ENCODE measurements at places on chromosomes 12 and 14.

GRCh38 chr14:91294153-91294552, 49.6 kb upstream of the GPR68 start:
- DNase-seq = no peak

DNA sequence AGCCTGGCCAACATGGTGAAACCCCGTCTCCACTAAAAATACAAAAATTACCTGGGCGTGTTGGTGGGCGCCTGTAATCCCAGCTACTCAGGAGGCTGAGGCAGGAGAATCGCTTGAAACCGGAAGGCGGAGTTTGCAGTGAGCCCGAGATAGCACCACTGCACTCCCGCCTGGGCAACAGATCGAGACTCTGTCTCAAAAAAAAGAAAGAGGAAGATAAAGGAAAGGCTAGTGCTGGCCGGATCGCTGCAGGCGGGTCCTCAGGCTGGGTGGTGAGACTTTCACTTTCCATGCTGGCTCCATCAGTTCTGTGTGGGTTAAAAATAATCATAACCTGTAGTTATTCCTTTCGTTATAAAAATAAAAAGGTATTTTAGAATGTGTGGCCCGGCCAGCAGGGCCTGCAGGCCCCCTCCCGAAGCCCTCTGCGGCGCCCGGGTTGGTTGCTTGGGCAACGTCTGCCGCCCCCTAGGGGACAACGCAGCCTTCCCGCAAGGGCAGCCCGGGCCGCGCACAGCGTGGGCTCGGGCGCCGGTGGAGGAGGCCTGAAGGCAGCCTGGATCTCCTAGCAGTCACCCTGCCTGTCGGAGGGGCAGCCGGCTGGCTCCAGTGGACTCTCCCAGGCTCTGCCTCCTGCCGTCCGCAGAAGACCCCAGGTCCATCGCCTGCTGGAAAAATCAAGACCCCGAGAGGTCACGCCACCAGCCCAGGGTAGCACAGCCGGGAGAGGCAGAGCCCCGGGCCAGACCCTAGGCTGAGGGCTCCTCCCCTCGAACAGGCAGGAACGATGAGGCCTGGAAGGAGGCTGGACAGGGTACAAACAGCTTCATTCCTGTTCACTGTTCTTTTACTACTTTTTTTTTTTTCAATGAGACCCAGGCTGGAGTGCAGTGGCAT, 5.0 kb upstream of the SLC25A47 start:
- DNase-seq = peak; percentile 61

GRCh38 chr12:46560874-46561273, 188.3 kb upstream of the SLC38A2 start:
- DNase-seq = peak; percentile 24

- DNase-seq = peak; percentile 25
Observed at GRCh38 chr12:90939382-90939781, 15.6 kb downstream of the CCER1 start.

DNA sequence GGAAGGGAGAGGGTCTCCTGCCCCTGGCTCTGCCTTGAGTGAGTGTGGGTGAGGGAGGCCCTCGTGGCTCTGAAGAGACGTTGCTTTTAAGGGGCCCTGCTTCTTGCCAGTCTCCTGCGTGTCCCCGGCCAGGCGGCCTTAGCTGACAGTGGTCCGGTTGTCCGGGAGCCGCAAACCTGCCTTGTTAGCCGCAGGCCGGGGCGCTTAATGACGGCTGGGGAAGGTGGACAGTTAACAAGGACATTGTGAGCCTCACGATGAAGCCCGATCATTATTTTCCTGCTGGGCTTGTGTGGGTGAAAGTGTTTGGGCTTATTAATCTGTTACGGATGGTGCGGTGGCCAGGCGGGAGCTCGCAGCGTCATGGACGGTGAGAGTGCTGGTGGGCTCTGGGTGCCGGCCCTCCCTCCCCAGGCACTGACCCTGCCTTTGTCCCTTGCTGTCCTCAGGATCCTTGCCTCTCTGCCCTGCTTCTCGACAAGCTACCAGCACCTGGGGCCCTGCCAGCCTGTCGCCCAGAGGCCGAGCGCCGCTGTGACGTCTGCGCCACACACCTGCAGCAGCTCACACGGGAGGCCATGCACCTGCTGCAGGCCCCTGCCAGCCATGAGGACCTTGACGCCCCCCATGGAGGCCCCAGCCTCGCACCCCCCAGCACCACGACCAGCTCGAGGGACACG, 13.3 kb downstream of the KIF26A start:
- no peak for DNase-seq

GRCh38 chr12:54220567-54220966, 31.8 kb upstream of the SMUG1 start:
- DNase-seq = no peak

GRCh38 chr14:55241673-55242072, 29.5 kb upstream of the FBXO34 start:
- no peak for DNase-seq

- DNase-seq = peak; percentile 84
Observed at GRCh38 chr12:121717041-121717699, 4.6 kb downstream of the TMEM120B start.

- no peak for DNase-seq
Observed at GRCh38 chr12:84964048-84964447, 51.4 kb upstream of the SLC6A15 start.

DNA sequence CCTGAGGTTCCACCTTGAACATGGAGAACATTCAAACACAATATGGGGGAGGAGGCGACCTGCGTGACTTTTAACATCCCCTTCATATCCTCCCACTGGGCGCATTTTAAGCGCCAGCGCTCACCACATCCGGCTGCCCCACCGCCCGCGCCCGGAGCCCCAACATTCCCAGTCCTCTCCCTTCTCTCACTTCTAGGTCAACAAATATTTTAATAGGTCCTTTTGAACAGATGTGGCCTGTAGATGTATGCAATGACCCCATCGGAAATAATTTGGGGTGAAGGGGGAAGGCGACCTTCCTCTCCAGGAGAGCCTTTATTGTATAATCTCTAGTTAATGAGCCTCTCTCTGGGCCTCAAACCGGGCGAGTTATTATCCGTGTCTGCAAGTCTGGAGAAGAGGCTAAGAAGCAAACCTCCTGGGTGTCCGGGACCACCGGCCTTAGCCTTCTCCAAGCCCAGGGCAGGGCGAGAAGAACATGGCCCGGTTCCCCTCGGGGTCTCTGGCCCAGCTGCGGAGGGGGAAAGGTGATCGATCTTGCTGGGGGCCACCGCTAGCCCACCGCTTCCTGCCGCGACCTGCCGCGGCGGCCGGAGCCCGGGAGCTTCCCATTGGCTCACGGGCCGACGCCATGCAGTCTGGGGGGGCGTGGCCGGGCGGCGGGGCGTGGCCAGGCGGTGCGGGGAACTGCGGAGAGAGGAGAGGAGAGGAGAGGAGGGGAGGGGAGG, 83.2 kb upstream of the HMGA2 start:
- DNase-seq = peak; percentile 71

- no peak for DNase-seq
Observed at GRCh38 chr12:27931390-27931789, 41.1 kb downstream of the PTHLH start.

- DNase-seq = no peak
Observed at GRCh38 chr12:52005903-52006703, 643 bp upstream of the TAMALIN start.

- DNase-seq = no peak
Observed at GRCh38 chr12:57751432-57751787, 700 bp downstream of the CDK4 start.

GRCh38 chr12:112362310-112362709, 19.9 kb downstream of the HECTD4 start:
- no peak for DNase-seq

DNA sequence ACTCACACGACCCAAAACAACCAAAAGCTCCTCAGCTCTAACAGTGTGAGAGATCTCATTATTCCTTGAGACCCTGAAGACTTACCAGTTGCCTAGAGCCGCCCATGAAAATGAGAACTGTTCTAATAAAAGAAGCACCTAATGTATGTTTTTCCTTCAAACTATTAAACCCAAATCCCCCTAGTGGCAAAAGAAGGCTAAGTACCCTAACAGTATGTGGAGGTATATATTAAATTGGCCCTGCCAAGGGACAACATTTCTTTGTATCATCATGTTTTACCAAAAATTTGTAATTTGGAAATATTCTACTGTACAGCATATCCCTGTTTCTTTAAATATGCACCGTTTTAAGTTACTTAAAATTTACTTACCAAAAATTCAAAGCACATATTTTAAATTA, 38.0 kb upstream of the PPFIA2 start:
- DNase-seq = no peak

DNA sequence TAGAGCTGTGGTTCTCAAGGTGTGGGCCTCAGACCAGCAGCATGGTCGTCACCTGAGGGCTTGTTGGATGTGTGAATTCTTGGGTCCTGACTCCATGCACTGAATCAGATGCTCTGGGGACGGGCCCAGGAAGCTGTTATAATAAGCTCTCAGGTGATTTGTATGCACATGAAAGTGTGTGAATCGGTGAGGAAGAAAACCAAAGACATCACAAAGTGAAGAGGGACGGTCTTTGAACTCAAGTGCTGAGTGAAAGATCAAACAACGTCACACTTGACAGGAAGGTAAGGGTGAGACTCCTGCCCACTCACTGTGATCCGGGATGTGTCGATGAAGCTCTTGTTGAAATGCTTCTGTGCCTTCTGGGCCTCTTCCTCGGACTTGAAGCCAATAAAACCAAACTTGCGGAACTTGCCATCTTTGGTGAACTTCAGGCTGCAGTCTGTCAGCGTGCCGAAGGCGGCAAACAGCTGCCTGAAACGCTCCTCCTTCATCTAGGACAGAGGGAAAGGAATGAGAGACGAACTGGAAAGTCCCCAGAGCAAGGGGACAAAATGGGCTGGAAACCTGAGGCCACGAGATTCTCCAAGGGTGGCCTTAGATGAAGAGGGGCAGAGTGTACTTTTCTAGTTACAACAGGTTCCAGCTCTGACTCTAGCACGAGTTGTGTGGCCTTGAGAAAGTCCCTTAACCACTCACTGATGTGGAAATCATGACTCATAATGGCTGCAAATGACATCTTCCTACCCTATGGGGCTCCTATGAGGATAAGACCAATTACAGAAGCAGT, 4.0 kb downstream of the RBM19 start:
- DNase-seq = peak; percentile 37

- DNase-seq = no peak
Observed at GRCh38 chr12:116368196-116369194, 91.0 kb upstream of the MED13L start.

DNA sequence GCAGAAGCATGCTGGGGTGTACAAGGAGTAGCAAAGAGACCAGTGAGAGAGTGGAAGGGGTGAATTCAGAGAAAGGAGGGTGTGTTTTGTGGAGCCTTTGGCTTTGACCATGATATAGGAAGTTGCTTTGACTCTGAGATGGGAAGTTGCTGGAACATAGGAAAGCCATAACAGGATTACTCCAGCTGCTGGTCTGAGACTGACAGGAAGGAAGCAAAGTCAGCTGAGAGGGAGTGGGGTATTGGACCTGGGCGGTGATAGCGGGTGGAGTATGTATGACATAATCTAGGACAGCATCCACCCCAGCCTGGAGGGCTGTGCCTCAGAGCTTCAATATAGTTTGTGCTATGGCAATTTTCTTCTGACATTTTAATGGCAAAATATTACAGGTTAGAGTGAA, 324.4 kb downstream of the PDZRN4 start:
- no peak for DNase-seq

- DNase-seq = peak; percentile 73
Observed at GRCh38 chr12:51973560-51973959, 22.1 kb downstream of the ACVR1B start.

DNA sequence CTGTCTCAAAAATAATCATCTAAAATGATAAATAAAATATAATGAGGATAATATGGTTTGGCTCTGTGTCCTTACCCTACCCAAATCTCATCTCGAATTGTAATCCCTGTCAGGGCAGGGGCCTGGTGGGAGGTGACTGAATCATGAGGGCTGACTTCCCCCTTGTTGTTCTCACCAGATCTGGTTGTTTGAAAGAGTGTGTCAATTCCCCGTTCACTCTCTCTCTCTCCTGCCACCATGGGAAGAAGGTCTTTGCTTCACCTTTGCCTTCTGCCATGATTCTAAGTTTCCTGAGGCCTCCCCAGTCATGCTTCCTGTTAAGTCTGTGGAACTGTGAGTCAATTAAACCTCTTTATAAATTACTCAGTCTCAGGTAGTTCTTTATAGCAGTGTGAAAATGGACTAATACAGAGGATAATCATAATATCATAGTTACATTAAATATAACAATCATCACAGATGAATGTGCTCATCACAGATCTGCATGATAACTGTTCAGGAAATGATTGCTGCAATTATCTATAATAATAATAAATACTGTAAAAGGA, 12.6 kb downstream of the EFCAB11 start:
- DNase-seq = no peak

- DNase-seq = peak; percentile 67
Observed at GRCh38 chr12:52037248-52037861, 13.9 kb upstream of the NR4A1 start.

DNA sequence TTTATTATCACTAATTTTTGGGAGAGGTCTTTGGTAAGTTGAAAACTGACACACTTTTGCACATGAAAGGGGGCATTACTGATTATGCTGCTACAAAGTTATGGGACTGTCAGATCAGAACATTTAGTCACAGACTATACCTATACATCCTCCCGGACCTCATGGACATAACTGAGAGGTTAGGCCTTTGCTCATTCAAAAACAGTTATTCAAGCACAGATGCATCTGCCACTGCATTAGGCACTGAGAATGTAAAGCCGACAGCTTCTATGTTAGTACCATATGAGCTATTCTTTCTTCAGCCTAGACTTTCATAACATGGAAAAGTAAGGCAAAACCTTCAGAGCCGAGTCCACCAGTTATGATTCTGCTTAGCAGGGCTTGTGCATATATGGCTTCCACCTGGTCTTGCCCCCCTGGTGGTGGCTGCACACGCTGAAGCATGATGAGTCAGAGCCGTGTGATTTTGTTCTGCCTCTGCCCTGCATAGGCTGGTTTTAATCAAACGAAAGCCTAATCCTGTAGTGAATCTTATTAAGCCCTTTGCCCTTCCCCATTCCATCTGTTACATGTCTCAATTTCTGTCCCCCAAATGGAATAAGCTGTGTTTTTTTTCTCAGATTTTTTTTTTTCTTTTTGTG, 21.8 kb upstream of the RNU6-8 start:
- DNase-seq = peak; percentile 65

DNA sequence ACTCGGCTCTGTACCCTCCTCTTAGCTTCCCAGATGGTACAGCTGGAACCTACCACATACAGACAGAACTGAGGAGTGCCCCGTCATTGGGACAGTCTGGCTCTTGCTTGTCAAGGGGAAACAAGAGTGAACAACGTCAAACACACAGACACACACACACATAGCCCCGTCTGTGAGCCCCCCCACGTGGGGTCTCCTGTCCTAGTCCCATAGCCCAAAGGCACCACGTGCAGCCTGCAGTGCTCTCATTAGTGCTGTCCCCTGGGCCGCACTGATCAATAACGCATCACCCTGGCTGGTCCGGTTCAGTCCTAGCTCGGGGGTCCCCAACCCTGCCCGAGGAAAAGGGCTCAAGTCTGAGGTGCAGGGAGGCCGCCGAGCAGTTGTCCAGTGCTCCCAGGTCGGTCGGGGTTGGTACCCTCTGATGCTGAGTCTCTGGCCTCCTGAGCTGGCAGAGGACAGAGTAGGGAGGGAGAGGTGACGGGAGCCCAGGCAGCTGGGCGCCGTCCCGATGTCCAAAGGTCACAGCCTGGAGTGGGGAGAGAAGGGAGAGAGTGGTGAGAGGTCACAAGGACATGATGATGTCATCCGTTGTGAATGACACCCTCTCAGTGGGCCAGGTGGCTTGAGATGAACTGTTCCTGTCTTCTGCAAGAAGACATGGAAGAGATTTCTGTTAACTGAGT, 105.4 kb upstream of the NOS1 start:
- DNase-seq = no peak

GRCh38 chr12:81759190-81760051, at the start of gene PPFIA2:
Gene PPFIA2 (minus strand): TSS chr12:81759350.
- DNase-seq = peak; percentile 8

- no peak for DNase-seq
Observed at GRCh38 chr12:5624486-5625272, 192.8 kb downstream of the NTF3 start.

GRCh38 chr14:76729258-76729657, 32.0 kb upstream of the VASH1 start:
- no peak for DNase-seq
